NCI-H1417 (cell line): ENCODE measurements at places on chromosomes 11 and 22.
A peak's percentile ranks its signal among the peaks of the same experiment; 100 is the strongest.

DNA sequence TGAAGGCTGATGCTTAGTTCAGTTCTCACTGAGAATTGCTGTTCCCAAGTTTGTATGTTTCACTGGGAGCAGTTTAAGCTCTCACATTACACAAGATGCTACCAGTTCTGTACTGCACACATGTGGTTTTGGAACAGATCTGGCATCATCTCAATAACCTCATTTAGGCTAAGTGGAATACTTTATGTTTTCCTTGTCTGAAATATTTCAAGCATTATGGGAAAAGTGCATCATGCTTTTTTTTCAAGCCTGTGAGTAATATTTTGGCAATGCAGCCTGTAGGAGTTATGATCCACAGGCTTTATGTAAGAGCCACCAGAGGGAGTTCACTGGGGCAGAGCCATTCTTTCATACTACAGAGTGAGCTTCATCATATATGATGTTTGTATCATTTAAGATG is 141.5 kb downstream of the OR4C45 start:
- no peak for DNase-seq

DNA sequence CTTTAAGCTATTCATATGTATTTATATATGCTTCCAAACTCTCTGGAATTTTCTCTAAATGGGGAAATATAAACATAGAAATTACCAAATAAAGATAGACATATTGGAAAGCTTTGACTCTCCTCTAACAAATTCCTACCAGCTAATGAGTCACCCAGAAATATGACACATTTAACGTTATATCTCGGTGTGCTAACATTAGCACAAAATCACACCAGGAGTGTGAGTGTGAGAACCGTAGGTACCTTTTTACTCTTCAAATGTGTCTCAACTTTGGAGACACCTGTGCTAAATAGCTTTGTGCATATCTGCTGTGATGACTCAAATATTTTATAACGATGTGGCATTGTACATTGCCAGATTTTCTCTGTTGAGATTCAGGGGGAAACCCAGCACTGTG is 714.4 kb downstream of the METTL15 start:
- no peak for DNase-seq

DNA sequence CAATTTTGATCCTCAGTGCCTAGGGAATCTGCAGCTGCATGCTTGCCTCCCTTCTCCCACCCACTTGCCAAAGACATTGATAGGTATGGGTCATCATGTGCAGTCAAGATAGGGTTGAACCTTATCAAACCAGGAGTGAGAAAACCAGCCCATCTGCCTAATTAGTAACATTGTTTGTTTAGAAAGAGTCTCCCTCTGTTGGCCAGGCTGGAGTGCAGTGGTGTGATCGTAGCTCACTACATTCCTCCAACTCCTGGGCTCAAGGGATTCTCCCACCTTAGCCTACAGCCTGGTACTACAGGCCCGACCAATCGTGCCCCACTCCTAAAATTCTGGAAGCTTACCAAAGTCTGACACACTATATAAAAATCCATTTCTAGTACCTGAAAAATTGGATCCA is 4.6 kb downstream of the C11orf71 start:
- DNase-seq = no peak

DNA sequence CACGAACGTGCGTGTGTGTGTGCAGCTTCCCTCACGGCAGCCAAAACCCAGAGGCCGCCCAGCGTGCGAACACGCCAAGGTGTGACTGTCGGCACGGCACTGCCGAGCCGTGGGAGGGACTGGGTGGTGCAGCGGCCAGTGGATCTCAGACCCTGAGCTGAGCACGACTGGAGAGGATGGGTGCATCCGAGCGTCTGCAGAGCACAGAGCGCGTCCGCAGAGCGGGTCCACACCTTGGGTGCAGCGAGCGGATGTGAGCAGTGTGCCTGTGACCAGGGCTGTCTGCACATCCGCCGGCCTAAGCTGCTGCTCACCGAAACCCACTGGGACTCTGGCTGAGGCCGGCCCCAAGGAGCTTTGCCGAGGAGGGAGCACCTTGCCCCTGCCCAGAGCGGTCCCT is 22.7 kb downstream of the PTDSS2 start:
- DNase-seq = no peak

- no peak for DNase-seq
Observed at GRCh38 chr22:43670513-43670912, 141.6 kb downstream of the EFCAB6 start.

DNA sequence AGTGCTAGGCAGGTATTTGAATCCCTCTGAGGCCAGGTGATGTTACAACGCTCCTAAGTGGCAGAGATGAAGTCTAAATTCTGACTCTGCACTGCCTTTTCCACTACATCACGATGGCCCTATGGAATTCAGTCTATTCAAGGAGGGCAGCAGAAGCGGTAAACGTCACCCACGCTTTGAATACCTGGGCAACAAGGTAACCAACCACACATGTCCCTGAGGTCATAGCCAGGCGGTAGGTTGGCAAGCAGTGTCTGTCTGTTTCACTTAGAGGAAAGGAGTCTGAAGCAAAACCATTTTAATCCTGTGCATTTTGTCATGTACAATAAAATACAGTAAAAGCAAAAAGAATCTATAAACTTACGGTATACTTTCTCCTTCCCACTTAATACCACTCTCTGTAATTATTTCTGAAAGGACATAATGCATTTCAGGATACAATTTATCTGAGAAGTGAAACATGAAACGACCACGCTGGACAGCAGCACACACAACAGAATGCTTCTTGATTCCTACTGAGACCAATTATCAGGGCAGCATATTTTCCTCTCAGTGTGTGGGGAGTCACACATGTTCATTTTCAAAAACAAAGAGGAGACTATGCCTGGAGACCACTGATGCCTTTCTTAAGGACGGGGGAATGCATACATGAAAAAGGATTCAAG is 51.3 kb downstream of the PRDM10 start:
- DNase-seq = peak; percentile 91

GRCh38 chr11:71228961-71229360 is 23.4 kb downstream of the SHANK2 start:
- no peak for DNase-seq

- DNase-seq = no peak
Observed at GRCh38 chr22:27443306-27443705, 358.2 kb downstream of the MN1 start.

DNA sequence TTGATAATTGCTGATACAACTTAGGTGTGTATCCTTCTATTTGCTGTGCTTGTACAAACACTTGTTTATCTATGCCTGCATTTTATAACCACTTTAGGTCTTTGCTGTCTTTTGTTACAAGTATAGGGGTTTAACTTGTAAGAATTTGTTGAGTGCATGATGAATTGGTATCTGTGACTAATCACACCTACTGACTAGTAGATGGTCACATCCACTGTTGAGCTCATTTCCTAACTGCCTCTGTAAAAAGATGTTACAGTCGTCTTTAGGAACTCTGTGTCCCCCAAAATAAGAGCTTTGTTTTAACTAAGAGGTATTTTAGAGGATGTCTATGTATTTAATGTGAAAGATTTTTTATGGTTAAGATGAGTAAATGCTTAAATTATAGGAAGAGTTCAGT is 60.5 kb downstream of the HIPK3 start:
- no peak for DNase-seq

DNA sequence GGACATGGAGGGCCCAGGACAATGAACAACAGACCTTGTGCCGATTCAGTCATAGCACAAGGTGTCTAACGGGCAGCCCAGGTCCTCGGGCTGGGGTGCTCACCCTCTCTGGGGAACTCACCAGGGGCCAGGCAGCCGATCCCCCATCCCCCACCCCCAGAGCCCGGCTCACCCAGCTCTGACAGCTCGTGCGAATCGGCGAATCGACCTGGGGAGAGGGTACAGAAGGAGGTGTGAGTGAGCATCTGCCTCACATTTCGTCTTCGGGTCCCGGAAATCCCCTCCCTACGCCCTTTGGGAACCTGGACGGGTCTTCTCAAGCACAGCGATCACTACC is 423 bp downstream of the PEX16 start:
- DNase-seq = no peak

DNA sequence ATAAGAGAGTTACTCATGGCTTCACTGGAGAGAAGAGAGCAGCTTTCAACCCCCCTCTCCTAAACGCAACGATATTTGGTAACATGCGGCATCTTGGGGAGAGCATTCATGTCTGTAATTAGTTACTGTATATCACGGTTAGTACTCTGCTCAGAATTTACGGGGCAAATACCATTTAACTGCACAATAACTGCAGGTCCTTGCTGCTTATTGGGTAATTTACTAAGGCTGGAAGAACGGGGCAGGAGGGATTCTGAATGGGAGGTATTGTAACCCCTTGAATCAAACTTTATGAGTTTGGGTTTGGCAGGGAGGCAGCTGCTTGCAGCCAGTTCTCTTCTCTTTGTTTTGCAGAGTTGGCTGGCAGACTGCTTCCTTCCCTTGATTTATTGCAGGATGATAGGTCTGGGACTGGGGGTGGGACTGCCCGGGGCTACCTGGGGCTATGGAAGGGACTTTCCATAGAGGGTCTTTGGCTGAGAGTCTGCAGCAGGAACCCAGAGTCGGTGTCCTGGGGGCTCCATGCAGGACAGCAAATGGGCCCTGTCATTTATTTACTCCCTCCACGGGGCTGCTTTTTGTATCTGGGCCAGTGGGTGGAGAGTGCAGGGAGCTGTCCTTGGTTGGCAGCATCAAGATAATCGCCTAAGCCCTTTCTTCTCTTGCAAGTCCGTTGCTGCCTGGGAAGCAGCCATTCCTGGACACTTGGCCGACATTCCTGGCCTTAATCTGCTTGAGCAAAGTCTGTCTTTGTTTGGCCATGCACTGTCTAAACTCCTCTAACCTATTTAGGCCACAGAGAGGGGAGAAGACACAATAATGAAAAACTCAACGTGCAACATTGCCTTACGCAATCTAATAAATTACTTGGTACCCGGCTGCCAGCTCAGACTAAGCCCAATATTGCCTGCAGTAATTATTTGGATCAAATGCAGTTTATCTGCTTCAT is 188.9 kb downstream of the ST3GAL4 start:
- DNase-seq = peak; percentile 73

DNA sequence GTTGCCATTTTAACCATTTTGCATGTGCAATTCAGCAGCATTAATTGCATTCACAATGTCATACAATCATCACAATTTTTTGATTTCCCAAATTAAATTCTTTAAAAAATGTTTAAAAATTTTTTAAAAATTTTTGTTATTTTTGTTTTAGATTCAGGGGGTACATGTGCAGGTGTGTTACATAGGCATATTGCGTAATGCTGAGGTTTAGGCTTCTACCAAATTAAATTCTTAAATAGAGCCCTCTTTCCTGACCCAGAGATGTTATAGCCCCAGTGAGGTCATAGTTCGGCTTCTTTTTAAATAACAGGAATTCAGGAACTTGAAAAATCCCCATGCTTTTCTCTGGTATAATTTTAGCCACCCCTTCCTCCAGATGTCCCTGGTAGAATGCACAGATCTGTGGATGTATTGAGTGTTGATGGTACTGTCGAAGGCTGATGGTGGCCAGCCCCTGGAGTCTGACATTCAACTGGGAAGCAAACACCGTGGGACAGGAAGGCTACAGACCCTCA is 11.3 kb upstream of the AMPD3 start:
- DNase-seq = no peak

DNA sequence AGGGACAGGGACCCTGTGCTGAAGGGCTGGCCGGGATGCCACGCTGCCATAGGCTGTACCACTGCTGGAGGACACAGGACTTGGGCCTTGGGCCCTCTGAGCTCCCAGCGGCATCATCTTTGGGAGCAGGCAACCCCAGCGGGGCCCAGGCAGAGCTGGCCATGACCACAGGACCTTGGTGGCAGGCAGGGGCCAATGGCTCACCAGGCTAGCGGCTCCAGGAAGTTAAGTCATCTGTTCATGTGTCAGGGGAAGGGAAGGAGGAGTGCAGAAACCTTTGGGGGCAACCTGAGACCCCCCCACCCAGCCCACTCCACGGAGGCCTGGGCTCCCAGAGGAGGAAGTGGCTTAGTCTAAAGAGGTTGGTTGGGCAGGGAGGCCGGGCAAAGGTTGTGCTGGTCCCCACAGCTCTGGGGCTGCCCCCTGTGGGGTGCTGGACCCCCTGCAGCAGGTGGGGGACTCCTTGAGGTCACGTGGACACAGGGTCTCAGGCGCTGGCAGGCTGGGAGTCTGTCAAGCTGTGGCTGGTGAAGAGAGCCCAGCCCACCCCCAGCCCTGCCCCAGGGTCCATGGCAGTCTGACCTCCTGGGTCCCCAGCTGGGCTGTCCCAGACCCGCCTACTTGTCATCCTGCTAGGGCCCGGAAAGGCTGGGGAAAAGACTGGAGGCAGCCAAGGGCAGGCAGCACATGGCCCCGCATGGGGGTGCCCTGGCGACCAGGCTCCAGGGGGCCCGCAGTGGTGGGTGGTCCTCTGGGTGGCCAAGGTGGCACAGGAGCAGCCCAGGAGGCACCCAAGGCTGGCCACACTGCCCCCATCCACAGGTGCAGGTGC is 184.3 kb downstream of the IGLL1 start:
- no peak for DNase-seq

GRCh38 chr22:16845465-16845864 is 20.3 kb upstream of the XKR3 start:
- DNase-seq = no peak

DNA sequence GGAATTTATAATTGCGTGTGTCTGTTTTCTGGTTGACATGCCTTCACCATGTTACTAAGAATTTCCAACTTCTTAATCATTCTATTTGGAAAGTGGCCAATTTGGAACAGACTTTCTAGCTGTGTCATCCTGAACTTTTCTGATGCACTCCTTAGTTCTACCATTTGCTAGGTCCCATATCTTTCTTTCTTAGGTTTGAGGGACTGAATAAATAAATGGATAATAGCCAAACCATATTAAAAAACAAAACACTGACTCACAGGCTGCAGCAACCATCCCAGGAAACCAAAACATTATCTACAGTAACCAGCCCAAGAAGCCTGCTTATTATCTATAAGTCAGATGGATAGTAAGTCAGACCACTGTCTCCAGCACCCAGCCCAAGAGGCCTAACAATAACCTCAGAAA is 57.5 kb upstream of the PLET1 start:
- DNase-seq = no peak

DNA sequence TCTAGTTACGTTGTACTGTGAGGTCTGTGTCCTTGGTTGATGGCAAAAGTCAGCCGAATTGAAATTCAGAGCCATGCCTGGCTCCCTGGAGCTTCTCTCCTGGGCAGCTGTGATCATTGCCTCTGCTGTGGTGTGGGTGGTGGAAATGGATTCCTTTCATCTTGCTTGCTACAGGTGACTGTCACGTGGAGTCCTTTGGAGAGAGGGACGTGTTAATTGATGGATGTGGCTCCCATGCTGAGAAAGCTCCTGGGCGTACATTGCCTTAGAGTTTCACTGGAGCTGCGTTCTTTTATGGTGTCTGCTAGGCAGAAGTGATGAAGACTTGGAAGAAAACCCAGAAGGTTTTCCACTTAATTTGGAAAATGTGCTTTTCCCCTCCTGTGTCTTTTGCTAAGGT is 41.9 kb upstream of the PPP6R3 start:
- DNase-seq = peak; percentile 75

GRCh38 chr11:105789579-105790420 is 179.9 kb downstream of the GRIA4 start:
- DNase-seq = peak; percentile 62
